HFFc6 (cell line): ENCODE measurements at places on chromosomes 5 and 9.
A peak's percentile ranks its signal among the peaks of the same experiment; 100 is the strongest.

GRCh38 chr9:105046907-105047741 lies 119.2 kb upstream of the ABCA1 start:
- DNase-seq, result no peak

GRCh38 chr5:124262470-124262869 lies 484.0 kb downstream of the ZNF608 start:
- DNase-seq, result no peak

DNA sequence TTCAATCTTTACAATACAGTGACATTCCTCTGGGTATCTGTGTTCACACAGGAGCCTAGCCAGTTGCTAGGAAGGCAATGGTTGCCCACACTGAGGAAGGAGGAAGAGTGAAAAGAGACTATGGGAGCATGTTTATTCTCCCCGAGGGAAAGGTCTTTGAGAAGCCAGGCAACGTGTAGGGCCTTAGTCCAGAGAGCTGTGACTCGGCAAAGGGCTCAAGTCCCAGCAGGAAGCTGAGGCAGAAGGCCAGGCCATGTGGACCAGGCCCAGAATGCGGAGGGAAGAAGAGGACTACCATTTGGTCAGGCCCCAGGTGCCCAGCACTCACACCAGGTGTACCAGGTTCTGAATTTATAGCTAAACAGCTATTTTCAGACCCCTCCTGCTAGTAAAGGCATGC lies 136.6 kb upstream of the DMAC1 start:
- no peak for DNase-seq

DNA sequence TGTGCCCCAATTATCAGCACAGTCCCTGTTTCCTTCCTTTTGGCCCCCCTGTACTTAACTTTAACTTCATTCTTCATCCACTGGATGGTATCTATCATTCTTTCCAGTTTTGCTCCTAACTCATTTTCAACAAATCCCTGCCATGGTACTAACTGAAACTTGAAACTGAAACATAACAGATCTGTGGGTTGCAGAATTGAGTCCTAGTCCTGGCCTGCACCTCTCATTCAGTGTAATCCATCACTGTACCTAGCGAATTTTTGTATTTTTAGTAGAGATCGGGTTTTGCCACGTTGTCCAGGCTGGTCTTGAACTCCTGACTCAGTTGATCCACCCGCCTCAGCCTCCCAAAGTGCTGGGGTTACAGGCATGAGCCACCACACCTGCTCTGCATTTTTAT lies 15.3 kb upstream of the PIK3R1 start:
- DNase-seq, result no peak

- no peak for DNase-seq
These were observed 23.1 kb downstream of the ADRB2 start for GRCh38 chr5:148849461-148849860.

- no peak for DNase-seq
These were observed 53.2 kb downstream of the HRH2 start for GRCh38 chr5:175711031-175711430.

DNA sequence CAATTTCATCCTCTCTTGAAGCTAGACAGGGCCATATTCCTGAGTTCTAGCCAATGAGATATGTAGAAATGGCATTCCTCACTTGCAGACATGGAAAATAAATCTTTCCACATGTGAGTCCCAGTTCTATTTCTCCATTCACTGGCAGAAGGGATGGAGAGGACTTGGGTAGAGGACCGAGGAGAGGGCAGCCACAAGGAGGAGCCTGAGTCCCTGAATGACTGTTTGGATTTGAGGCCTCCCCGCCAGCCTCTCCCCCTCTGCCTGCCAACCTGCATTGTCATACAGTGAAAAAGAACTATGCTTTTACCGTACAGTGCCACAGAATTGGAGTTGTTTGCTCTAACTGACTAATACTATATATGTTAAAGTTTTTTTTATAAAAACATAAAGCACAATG lies 583.0 kb upstream of the WWC1 start:
- no peak for DNase-seq

DNA sequence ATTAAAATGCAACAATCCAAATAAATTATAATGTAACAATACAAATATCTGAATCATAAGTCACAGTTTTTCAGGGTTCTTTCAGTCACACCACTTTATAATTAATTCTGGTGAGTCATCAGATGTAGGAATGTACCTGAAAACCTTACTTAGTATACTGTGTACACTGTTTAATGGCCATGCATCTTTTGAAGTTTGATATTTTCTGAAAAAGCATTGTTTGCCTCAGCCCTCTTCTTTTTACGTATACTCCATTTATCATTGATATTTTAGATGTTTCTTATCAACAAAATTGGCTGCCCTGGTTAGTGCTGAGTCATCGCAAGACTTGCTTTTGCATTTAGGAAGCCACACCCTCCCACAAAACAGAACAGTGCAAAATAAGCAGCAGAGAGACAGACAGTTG lies 218.6 kb downstream of the PJA2 start:
- peak; percentile 15 for DNase-seq

DNA sequence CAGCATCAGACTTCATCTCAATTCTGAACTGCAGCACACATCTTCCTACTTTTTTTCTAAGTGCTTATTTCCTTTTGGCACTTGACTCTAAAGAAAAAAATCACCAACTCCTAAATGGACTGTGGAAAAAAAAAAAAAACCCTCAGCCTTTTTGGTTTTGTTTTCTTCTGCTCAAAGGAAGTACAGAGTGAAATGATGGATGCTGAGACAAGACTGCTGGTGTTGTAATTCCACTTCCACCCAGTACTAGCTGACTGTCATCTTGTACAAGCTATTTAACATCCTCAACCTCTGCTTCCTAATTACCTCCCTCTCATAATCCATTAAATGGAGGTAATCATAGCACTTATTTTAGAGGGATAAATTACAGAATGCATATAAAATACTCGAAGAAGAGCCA lies 171.5 kb upstream of the GNA14 start:
- DNase-seq, result peak; percentile 12

GRCh38 chr9:70753311-70753710 lies 338.9 kb upstream of the KLF9 start:
- DNase-seq, result no peak

- no peak for DNase-seq
These were observed 79.1 kb upstream of the RARS1 start for GRCh38 chr5:168407211-168407610.

GRCh38 chr5:135448791-135449507 lies 1.8 kb upstream of the DCANP1 start:
- DNase-seq, result peak; percentile 38

DNA sequence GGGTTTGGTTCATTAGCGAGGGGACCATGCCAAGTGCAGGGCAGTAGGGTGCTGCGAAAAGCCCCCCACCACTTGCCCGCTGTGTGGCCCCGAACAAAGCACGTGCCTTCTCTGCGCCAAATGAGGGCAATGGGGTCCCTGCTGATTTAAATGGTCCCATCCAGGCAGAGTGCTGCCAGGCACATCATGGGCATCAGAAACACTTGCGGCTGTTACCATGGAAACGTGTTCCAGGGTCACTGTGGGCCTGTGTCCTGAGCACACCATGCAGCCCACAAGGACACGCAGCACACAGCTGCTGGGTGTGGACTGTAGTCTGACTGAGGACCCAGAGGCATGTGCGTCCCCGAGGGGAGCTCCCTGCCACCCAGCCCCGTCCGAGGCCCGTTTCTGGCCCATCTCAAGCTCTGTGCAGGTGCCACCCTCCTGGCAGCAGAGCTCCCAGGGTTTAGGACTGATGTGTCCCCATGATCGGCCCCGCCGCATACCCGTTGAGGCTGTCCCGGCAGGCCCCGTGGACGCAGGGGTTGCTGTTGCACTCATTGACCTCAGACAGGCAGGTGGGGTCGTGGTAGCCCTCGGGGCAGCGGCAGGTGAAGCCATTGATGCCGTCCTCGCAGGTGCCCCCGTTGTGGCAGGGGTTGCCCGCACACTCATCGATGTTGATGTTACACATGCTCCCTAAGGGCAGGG lies 31.3 kb upstream of the SEC16A start:
- DNase-seq, result no peak

- DNase-seq, result no peak
These were observed 1446.4 kb upstream of the WWC1 start for GRCh38 chr5:166845044-166845443.

- DNase-seq, result no peak
These were observed 118.7 kb upstream of the TAF11L2 start for GRCh38 chr5:17379100-17379951.

- DNase-seq, result no peak
These were observed 103.2 kb downstream of the KLF4 start for GRCh38 chr9:107386396-107386795.

DNA sequence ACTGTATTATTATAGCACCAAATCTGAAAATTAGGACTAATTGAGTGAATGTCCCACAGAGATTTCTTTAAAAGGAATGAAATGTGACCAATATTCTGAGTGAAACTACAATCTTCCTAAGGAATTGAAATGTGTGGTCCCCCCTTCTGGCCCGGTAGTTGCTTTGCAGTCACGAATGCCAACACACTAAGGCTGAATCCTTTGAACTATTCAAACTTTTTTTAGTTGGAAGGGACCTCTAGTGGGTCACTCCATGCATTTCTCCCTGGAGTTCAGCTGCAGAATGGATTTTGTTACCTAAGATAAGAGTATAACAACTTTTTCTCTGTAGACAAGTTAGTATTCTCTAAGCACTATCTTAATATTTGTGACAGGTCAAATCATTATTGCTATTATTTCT lies 2.8 kb downstream of the CDH6 start:
- DNase-seq, result no peak

DNA sequence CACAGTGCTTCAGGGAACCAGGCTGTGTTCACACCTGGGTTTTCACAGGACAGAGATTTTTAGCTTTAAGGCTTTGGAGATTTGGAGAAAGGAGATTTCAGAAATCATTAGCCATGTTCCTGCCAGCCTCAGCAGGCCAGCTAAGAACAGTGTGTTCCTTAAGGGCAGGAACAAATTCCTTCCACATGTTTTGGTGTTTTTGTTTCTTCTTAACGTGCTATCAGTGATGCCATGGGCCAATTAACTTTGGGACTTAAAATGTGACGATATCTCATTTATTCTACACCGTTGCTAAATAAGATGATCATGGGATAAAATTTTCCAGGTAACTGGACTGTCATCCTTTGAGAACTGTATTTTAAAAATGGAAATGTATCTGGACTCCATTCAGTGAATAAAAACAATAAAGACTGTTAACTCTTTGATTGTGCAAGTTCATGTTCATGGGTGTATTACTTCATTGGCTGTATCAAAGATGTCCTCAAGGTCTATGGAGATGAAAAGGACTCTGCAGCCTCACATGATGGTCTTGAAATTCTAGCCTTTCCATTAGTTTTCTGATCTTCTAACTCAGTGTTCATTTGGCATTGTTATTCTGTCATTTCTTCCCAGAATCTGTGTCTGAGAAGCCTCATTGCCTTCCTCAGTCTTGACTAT lies 72.3 kb downstream of the ZNF366 start:
- no peak for DNase-seq

DNA sequence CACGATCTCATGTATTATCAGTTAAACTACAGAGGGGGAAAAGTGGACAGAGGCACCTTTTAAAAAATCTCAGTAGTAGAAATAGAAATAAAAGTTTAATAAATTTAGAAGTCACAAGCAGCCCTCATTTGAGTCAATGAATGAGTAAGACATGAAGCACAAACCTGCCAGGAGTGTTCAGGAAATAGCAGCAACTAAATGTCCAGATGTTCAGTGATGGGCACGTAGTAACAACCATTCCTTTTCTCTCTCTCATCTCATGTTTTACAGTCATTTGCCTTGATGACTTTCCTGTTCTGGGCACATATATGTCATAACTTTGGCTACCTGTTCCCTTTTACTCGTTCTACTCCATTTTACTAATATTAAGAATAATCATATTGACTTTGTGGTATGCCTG lies 17.7 kb downstream of the ISOC1 start:
- DNase-seq, result no peak

- DNase-seq, result no peak
These were observed 56.9 kb upstream of the TBC1D2 start for GRCh38 chr9:98312365-98312764.

DNA sequence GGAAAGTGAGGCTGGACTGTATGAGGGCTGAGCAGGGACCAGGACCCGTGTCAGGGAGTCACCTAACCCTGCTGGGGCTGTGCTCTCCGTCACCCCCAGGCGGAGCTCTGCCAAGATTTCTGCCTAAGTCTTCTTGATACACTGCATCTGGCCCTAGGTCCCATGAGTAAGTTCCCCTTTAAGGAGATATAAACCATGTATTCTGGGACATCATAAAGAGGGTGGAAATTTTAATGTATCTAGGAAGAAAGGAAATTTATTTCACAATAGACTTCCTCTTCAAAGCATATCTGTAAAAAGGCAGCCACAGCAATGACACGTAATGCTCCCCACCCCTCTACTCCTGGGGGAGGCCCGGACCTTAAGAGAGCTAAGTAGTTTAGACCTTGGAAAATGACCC lies 183.4 kb downstream of the FBXL7 start:
- no peak for DNase-seq

DNA sequence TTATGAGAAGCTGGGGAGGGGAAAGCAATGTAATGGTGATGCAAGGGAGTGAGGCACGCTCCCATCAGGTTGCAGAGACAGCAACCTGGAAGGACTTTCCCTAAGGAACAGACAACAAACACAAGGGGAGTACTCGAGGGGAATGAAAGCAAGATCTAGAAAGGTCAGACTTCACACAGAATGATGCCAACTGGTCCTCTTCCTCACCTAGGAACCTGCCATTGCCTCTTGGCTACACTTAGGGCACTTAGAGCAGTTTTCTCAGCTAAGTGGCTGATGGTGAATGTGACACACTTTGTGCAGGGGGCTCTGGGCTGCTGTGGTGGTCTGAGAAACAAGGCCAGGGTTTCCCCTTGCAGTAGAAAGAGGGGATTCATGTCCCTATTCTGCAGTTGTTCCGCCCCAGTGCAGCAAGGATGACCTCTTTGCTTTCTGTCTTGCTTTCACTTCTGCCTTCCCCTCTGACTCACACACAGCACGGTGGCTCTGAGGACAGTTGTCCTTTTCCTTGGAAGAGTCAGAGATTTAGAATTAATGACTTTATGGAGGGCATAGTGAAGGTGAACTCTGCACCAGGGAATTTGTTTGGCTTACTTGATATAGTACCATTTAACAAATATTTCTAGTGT lies 394.0 kb upstream of the KLF4 start:
- DNase-seq, result no peak

DNA sequence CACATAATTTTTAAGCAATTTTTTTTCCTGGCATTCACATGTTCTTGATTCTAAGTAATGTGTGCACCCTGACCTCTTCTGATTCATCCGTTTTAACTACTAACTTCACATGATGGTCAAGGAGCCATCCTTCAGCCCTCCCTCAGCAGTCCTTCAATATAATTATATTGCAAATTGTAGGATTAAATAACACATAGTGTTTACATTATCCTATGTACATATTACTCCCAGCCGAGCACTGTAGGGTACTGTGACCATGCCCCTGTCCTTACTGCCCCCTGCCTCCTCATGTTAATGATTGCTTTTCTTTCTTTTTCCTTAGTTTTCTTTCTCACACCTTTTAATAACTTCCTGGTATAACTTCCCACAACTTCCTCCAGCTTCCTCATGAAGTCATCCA lies 96.3 kb upstream of the FANCC start:
- DNase-seq, result no peak
